Stimulated activated CD4-positive, alpha-beta T cell treated with anti-CD3 and anti-CD28 coated beads, Interleukin-12 subunit alpha, Interleukin-12 subunit beta, amount 100 ng/mL, for 24 hours (primary cell): ENCODE measurements at places on chromosomes 5 and 9.

- DNase-seq, result no peak
Measured at GRCh38 chr5:123438244-123438643, 15.0 kb upstream of the CEP120 start.

DNA sequence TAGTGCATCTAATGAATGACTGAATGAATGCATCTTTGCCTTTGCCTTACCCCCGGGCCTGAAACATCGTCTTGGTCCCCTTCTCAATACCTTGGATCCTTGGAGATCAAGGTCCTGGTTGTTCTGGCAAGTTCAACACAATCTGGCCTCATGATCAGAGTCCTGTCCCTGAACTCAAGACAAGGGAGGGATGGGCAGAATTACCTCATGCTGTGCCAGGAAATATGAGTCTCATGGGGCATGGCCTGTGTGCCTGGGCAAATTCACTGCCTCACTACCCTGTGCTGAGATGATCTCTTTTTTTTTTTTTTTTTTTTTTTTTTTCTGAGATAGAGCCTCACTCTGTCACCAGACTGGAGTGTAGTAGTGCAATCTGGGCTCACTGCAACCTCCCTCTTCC lies 630 bp upstream of the BTNL3 start:
- DNase-seq, result no peak

DNA sequence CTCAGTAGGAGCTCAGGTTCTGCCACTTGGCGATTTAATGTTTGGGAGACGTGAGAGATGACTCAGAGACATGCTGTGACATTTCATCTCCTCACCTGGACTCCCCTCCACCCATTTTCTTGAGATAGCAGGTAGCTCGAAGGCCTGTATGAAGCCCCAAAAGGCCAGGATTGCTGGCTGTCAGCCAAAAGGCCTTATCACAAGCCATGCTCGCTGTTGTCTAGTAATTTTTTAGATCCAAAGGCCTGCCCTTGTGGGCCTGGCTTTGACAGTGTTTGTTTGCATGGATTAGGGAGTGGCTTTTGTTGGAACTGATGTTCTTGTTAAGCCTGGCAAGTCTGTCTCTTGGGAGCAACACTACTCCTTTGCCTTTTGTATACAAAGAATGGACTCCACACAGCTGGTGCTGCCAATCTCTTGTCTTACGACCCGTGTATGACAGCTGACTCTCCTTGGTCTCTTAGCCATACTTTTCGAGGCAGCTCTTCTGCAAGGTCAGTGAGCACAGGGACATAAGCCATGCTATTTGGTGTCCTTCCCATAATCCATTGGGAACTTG lies 22.7 kb downstream of the CAVIN4 start:
- no peak for DNase-seq

- no peak for DNase-seq
Measured at GRCh38 chr5:139848508-139849100, 53.0 kb downstream of the PSD2 start.

DNA sequence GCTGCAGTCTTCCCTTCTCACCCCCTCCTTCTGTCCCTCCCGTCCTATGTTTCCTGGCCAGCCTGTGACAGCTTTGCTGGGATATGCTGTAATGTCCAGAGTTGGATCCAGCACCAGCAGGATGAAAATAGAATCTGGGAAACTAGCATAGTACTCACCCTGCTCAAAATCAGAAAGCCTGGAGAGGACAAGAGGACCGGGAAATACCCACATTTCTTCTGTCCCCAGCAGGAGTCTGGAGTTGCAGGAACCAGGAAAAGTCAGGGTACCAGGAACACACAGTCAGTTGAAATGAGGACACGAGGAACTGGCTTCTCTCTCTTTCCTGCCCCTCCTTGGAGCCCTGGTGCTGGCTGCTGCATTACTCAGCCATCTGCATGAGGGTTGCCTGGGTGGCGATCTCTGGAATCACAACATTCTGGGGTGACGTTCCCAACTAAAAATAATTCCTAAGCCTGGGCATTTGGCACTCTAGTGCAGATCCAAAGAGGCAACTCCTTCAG lies 59.6 kb upstream of the NFIL3 start:
- no peak for DNase-seq

GRCh38 chr5:38143384-38143783 lies 115.0 kb upstream of the EGFLAM start:
- DNase-seq, result no peak

GRCh38 chr9:33165263-33166151 lies 1.6 kb downstream of the B4GALT1 start:
- no peak for DNase-seq

DNA sequence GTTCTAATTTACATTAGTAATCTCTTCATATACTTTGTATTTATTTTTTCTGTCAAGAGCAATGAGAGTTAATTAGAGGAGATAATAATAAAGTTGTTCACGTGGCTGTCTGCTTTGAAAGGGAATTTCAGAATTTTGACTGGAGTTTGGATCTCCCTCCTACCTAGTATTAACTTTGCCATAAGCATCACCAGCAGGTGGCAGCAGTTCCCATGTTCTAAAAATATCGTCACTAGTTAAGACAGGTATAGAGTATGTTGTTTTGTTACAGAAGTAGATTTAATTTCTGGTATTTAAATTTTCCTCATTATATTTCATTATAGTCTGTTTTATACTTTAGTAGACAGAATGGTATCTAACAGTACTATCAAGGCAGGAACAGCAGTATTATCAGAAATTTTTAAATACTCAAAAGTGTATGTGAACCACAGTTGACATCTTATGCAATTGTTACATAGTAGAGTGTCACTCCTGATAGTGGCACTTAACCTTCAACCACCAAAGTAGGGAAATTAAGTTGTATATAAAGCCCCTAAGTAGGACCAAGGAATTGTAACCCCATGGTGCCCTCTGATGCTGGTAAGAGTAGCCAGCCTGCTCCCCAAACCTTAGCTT lies 20.4 kb downstream of the GNPDA1 start:
- no peak for DNase-seq

GRCh38 chr5:143664623-143665022 lies 147.3 kb upstream of the HMHB1 start:
- DNase-seq, result no peak

GRCh38 chr5:151002250-151002649 lies 18.1 kb upstream of the GPX3 start:
- DNase-seq, result no peak

DNA sequence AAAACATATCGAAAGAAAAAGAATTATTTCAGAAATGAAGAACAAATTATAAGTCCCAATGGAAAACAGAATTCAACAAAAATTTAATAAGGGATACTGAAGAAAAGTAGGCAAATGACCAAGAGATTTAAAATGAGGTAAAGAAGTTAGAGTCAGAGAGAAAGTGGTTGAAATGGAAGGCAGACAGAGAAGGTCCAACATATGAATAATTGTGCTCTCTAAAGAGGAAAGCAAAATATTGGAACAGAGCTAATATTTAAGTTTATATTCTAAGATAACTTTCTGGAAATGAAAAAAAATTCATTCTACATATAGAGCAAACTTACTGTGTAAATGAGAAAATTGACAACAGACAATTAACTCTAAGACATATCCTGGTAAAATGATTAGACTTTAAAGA lies 94.1 kb downstream of the PTCH1 start:
- no peak for DNase-seq

DNA sequence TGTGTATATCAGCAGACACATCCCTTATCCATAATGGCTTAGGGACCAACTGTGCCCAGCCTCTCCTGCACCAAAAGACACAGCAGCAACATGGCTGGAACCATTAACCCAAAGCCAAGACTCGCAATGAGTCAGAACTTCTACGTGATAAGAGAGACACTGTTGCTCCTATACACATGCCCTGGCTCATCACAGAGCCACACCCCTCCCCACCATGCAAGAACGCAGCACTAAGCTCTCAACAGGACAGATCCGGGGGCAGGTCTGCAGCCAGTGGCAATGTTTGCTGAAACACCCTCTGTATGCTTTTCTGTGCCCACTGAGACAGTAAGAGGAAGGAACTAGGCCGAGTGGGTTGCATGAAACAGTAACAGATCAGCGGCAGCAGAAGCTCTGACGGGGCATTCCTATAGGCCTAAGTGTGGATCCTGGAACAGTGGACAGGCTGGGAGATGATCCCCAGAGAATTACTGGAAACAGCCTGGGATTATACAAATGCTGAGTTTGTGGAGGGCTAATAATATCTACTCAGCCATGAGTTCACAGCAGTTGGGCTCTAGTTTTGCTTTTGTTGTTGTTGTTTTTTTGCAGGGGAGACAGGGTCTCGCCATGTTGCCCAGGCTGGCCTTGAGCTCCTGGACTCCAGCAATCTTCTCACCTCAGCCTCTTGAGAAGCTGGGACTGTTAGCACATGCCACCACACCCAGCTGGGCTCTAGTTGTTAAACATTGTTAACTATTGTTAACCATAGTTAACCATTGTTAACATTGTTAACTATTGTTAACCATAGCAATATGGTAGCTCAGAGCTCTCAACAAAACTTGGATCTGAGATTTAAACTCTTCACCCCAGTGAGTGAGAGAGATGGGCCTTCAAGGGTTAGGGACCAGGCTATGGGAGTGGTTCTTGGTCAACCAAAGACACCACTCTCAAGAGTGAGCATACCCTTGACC lies 41.0 kb downstream of the B4GALT1 start:
- DNase-seq, result no peak

GRCh38 chr5:100691548-100691947 lies 156.4 kb downstream of the FAM174A start:
- DNase-seq, result no peak

DNA sequence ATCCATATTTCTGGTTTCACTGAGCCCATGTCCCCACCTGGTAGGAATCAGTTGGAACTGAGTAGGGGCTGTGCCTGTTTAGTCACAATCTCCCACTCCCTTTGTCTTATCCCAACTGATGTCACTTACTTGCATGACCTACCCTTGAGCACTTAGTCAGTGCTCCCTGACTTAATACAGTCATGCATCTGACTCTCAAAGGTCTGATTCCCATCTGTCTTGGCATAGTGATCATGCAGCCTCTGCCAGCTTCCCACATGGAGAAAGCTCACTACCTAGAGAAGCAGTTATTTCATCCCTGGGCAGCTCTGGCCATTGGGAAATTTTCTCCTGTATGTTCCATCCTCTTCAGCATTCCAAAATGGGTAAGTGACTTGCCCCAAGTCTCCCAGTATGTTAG lies 24.8 kb downstream of the ABLIM3 start:
- no peak for DNase-seq

GRCh38 chr5:67178085-67178484 lies 18.5 kb downstream of the CD180 start:
- DNase-seq, result no peak

DNA sequence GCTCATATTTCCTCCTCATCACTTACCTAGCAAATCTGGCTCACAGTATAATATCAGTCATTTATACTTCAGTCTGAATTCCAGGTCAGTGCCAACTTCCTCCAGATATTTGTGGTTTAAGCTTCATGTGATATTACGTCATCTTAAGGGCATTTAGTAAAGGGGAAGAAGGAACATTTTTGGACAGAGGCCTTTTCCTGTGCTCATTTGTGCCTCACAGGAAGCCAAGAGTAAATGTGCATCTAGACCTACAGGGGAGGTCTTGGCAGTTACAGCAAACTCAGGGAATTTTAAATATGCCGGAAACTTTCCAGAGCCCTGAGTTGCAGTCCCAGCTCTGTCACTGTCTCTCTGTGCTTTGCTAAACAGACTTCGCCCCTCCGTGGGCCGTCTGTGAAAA lies 12.3 kb upstream of the KCNIP1 start:
- DNase-seq, result no peak

DNA sequence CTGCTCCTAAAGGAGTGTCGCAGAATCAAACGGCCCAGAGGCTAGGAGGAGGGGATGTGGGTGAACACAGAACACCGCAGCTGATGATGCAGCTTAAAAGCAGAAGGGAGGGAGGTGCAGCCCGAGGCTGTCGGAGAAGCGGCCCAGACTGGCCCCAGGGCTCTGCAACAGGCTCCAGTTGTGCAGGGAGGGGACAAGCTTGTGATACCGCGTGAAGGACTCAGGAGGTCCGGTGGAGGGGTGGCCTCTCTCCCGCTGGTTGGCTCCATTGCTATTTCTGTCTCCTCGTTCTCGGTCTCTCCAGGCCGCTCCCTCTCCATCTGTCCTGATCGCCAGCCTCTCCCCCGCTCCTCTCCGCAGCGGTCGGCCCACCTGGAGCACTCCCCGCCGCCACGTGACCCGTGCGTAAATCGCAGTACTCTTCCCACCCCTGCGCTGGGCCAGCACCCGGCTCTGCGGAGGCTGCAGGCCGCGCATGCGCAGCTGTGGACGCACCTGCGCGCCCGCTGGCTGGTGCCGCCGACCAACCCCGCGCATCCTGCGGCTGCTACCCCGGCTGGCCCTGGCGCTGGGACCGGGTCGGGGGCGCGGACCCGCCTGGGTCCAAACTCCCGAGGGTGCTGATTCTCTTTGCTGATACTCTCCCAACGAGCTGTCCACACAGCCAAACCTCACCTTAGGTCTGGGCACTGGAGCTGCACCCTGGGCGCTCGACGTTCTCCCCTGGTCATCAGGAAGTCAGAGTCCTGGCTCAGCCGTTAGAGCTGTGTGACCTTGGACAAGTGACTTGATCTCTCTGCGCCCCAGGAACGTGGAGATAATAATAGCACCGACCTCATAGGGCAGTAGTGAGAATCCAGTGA lies 3.7 kb upstream of the STXBP1 start:
- peak; percentile 49 for DNase-seq

- DNase-seq, result no peak
Measured at GRCh38 chr5:158450751-158451171, 591.8 kb upstream of the CLINT1 start.

- DNase-seq, result no peak
Measured at GRCh38 chr5:181062631-181063030, 22.6 kb downstream of the BTNL9 start.

- no peak for DNase-seq
Measured at GRCh38 chr9:757246-757881, 84.1 kb upstream of the DMRT1 start.

DNA sequence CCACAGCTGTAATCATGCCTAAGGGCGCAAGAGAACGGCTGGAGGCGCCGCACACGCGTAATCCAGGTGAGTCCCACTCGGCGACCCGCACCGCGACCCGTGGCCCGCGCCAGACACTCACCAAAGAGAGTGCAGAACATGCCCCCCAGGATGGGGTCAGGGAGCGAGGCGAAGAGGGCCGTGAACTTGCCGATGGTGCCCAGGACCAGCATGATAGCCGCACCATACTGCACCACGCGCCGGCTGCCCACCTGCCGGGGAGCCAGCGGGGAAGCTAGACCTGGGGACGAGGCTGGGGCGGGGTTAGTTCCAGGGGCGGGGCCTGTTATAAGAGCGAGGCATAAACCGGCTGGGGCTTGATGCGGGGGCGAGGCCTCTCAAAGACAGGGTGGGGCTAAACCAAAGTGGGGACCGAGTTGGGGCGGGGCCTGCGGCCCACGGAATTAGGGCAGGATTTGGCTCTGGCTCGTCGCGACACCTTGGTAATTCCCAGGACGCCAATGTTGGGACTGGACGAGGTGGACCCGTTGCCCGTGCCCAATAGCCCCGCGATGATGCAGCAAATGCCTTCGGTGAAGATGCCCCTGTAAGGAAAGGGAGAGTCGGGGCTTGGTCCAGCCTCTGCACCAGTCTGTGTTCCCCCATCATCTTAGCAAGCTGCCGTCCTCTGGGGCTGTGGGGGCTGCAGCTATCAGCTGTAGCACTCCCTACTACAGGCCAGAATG lies 4.8 kb downstream of the SLC23A1 start:
- no peak for DNase-seq

- no peak for DNase-seq
Measured at GRCh38 chr9:136629879-136630661, 32.6 kb upstream of the EGFL7 start.
